ENCODE measurements at places on chromosomes 3 and 15.
A peak's percentile ranks its signal among the peaks of the same experiment; 100 is the strongest.

GRCh38 chr3:32872487-32873382 is 54.9 kb downstream of the TRIM71 start:
- DNase-seq, result peak; percentile 24

- no peak for DNase-seq
Observed at GRCh38 chr3:146537603-146538002, 6.8 kb downstream of the PLSCR1 start.

- DNase-seq, result no peak
Observed at GRCh38 chr15:60442031-60442650, 36.8 kb downstream of the ICE2 start.

- no peak for DNase-seq
Observed at GRCh38 chr3:126316031-126316461, 41.2 kb downstream of the KLF15 start.

DNA sequence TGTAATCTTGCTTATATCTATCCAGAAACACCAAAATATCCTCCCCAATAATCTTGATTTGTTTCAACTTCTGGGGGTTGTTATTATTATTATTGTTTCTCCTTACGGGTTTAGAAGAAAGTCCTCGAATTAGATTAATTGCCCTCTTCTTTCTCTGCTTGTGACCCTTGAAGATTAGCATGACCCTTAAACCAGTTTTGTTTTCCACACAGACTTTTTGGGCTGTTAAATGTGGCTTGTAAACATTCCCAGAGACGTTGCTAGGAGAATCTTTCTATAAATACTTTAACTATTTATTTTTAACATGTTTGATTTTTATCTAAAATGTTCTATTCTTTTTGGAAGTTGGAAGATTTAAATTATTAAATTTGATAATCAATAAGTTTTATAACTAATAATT is 4.3 kb upstream of the SUCNR1 start:
- DNase-seq, result no peak

- DNase-seq, result no peak
Observed at GRCh38 chr3:66053550-66054094, 14.9 kb upstream of the MAGI1 start.

GRCh38 chr15:58583171-58583908 is 151.5 kb downstream of the LIPC start:
- no peak for DNase-seq

DNA sequence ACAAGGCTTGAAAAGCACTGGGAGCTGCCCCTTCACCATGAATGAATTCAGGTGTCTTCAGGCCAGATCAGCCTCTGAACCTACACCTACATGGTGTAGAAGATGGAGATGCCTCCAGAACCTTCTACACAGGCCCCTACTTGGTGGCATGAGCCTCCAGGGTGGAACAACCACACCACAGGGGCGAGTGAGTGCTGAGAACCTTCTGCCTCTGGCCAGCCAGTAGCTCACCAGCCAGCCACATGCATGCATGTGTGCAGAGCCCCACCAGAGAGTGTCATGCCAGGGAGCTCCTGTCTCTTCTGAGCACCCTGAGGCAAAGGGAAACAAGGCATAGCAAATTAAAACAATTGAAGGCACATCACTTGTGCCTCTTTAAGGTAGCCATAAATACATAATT is 161.8 kb upstream of the TOPAZ1 start:
- DNase-seq, result no peak

- DNase-seq, result no peak
Observed at GRCh38 chr3:128155616-128156360, 2.5 kb downstream of the EEFSEC start.

GRCh38 chr3:21936207-21936606 is 185.2 kb upstream of the ZNF385D start:
- DNase-seq, result no peak

GRCh38 chr15:100198442-100198841 is 143.3 kb downstream of the ADAMTS17 start:
- no peak for DNase-seq

- no peak for DNase-seq
Observed at GRCh38 chr3:111979434-111980038, 710 bp downstream of the ABHD10 start.

GRCh38 chr3:185397676-185398075 is 34.7 kb downstream of the MAP3K13 start:
- no peak for DNase-seq

Data from AG09309 (cell line).